Stimulated activated naive B cell treated with anti-CD40 and anti-IgM and Interleukin-4, amounts not matched to agents 10 μg/mL and 1 μg/mL and 100 μg/mL, for 72 hours (primary cell): ENCODE measurements at places on chromosomes 12 and 14.

DNA sequence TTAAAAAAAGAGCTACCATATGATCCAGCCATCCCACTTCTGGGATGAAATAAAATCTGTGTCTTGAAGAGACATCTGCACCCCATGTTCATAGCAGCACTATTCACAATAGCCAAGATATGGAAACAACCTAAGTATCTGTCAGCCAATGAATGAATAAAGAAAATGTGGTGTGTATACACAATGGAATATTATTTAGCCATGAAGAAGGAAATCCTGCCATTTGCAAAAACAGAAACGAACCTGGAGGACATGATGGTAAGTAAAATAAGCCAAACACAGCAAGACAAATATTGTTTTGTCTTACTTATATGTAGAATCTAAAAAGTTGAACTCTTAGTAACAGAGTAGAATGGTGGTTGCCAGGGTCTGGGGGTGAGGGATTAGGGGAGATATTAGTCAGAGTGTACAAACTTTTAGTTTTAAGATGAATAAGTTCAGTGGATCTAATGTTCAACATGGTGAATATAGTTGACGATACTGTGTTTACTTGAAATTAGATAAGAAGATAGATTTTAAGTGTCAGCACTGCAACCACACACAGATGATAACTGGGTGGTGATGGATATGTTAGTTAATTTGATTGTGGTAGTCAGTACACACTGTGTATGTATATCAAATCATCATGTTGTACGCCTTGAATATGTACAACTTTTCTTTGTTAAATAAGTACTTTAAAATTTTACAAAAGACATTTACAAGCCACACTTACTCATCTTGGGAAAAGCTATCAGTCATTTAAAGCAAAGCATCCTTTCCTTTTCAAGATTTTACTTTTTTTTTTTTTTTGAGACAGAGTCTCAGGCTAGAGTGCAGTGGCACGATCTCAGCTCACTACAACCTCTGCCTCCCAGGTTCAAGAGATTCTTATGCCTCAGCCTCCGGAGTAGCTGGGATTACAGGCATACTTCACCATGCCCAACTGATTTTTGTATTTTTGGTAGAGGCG is 89.9 kb downstream of the BICD1 start:
- no peak for DNase-seq

GRCh38 chr14:35284506-35284905 is 7.7 kb upstream of the PSMA6 start:
- DNase-seq: no peak

- peak; percentile 86 for DNase-seq
Observed at GRCh38 chr12:111406474-111407376, 1.0 kb downstream of the SH2B3 start.

DNA sequence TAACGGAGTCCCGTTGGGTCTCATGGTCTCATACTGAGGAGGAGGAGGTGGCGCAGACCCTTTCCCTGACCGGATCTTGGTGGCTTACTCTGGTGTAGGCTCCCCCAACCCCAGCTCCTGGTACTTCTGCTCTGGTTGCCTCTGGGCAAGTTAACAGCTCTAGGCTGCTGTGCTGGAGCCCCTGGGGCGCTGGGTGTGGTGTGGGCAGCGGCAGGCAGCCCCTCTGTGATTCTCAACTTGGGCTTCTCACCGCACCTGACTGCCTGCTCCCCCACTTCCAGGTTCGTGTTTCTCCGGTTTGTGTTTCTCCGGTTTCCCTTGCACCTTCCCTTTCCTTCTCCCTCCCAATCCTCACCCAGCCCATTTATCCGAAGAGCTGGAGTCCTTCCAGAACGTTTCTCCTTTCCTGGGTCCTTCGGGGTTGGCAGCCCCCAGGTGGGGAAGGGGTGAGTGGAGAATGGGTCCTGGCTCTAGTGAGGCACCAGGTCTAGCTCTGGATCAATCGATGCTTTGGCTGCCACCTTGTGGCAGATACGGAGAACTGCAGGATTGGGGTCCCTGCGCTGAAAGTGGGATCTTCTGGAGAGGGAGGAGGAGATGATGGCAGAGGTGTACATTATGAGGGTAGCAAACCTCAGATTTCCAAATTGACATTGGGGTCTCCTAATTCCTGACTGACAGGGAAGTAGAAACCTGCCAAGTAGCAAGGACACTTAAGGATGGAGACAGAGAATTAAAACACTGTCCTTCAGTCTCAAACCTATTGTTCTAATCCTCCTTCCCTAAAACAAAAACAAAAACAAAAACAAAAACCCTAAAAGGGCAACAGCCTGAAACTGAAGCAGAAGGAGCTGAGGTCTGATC is 8.3 kb downstream of the CISTR start:
- DNase-seq: peak; percentile 51

DNA sequence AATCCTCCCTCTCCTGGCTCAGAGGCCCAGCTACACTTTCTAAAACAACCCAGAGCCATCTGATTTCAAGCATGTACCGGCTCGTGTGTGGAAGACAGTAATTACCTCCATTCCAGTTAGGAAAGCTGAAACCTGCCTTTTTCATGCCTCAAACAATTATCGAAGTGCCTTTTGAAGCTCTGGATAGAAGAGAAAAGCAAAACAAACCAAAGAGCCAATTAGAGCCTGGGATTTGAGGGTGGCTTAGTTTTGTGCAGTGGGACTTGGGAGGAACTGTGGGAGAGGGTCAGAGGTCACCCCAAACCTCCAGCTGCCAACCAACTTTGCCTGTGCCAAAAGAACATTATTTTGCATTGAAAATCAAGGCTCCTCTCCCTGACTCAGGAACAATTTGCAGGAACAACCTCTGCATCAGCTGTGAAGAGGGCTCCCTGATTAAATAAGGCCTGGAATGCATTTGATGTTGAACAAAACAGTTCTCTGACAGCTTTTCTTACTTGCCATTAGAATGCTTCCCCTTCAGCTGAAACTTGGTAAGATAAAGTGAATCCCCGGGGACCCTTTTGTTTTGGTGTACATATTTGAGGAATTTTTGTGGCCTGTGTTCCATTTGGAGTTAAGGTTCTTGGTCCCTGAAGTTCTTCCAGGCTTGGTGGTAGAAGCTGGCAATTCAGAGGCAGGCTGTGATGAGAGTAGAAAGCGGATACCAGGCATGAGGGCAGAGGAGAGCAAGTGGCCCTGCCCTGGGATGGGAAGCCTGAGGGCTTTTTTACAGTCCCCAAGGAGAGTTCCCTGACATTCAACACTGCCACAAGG is 270.1 kb downstream of the ZFP36L1 start:
- DNase-seq: no peak

DNA sequence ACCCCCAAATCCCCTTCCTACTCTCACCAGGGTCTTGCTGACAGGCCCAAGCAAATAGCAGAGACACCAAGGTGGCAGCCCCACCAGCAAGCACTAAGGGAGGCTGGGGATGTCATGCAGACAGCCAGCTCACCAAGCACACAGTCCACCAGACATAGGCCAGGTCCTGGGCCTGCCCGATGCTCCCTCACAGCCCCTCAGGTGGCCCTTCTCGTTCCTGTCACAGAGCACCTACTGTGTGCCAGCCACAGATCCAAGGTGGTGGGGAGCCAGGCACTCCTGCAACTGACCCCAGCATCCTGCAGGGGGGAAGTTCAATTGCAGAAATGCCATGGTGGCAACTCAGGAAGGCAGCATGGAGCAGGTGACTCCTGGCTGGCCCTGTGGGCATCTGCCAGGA is 60.5 kb upstream of the PNMA1 start:
- no peak for DNase-seq

DNA sequence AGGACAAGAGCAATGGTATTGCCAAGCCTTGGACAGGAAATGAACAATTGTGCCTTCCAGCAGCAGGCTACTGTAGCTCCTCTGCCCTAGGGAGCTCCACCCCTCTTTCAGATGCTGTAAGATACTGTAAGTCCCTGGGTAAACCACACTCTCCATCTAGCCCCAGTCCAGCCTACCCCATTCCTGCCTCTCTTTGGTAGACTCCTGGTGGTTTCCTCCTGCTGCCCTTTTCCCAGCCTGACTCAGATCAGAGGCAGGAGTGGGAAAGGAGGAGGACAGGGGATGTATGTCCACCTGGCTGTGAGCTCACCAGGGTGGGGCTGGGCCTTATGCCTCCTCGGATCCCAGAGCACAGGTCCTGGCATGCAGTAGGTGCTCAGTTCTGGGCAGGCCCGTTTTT is 174.6 kb downstream of the ESRRB start:
- no peak for DNase-seq

DNA sequence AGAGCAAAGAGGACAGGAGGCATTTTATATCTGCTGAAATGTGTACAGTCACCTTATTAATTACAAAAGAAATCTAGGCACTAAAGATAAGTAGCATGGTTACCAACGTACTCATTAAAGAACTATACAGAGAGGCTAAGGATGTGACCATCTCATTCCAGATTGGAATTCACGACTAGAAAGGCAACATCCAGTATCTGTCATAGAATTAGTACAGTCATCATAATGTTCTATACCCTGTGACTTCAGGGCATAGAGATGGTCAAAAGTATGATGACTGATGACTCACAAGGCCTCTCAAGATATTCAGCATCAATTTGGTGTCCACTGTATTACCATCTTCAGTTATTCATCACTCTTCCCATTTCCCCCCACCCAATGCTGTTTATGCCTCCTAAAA is 144.0 kb upstream of the PLEKHG7 start:
- DNase-seq: no peak

- DNase-seq: no peak
Observed at GRCh38 chr12:124233846-124234640, 60.9 kb upstream of the RFLNA start.
